ENCODE measurements at places on chromosomes 12 and 14.

DNA sequence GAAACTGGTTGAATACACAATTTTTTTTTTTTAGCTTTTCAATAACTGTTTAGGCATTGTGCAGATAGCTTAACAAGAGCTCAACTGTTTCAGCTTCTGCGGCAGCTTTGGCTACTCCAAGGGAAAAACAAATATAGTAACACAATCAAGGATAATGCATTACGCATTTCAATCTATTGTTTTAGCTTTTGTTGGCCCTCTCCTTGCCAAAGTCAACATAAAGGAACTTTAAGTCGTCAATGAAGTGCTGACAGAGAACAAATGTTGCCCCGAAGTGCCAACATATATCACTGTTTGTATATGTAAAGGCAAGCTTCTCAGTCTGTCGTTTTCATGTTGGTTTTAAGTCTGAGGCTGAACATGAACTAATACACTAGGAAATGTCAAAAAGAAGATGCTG, 1087.4 kb upstream of the FLRT2 start:
- DNase-seq, result no peak

GRCh38 chr12:121748571-121749265, 36.2 kb downstream of the TMEM120B start:
- no peak for DNase-seq

DNA sequence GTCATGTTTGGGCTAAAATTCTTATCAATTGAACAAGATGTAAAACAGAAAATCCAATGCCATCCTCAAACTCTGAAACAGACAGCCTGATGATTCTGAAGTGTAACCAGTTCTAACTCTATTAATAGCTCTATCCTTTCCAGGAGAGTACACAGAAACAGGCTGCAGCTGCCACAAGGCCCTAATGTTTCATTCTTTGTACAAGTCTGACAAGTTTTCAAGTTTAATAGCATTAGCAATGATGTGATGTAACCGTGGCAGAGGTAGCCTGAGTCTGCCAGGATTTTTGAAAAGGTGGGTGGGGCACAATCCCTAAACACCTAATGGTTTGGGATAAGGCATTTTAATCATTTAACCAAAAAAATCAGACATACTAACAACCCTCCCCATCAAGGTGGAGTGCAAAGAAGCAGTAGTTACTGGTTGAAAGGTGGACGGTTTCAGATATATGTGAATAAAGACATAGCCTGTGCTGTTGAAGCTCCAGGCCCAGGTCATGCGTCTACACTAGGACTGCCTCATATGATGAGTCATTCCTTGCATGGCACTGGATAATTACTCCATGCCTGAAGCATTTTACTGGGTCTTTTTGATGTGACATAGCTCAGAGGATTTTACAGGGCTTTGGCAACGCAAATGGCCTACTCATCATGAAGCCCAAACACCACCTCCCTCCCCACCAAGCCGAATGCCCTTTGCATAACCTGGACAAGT, 145.1 kb upstream of the GRIP1 start:
- no peak for DNase-seq

DNA sequence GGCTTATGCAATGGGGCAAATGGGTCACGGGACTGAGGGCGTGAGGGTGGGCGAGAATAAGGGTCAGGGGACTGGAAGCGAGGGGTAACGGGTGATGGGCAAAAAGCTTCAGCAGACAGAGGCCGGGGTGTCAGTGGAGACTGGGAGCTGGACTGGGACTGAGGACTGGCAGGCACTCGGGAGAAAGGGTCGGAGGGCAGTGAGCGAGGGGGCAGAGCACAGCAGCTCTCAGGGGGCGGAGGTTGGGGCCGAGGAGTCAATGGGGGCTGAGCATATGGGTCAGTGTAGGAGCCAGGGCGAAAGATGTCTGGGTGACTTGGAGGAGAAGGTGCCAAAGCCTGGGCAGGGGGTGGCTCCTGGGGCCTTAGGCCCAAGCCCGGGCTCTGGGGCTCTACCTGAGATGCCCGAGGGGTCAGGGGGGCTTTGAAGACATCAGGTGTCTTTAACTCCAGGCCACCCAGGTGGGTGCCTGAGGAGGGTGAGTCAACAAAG, 20.2 kb downstream of the KMT2D start:
- no peak for DNase-seq

DNA sequence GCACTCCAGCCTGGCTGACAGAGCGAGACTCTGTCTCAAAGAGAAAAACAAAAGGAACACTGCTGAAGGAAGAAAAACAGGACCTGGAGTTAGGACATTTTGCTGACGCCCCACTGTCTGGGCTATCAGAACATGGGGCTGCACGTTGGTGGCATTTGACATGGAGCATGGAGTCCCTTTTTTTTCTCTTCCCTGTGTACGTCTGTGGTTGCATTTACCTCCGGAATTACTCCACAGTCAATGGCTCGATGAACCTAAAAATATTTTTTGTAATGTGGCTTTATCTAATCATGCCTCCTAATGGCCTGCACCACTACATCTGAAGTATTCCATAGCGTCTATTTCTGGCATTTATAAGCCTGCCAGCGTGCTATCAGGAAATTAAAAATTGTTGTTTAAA, 30.7 kb downstream of the TESC start:
- no peak for DNase-seq

DNA sequence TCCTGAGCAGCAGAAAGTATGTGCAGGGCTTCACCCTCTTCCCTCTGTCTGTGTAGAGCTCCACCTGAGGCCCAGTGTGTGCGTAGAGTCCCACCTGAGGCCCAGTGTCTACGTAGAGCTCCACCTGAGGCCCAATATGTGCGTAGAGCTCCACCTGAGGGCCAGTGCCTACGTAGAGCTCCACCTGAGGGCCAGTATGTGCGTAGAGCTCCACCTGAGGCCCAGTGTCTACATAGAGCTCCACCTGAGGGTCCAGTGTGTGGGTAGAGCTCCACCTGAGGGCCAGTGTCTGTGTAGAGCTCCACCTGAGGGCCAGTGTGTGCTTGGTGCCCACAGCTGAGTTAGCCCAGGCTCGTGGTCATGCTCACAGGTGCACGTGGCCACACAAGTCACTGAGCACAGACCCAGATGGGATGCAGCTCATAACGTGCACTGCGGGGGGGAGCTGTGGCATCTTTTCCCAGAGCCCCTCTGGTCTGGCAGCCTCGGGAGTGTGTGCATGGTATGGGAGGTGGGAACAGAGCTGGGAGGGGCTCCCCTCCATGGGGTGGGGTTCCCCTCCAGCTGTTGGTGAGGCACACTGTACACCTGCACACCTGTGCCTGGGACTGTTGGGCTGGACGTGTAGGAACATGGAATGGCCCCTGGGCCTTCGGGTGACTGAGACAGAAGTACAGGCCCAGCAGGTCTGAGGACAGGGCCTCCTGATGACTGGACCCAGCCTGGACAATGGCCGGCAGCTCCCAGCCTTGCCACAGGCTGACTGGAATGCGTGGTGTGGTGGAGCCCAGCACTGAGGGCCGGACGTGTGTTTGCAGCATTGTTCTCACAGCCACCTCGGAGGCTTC, 20.1 kb downstream of the PACS2 start:
- DNase-seq, result no peak

GRCh38 chr14:102644523-102644922, 52.1 kb downstream of the RCOR1 start:
- DNase-seq, result no peak

DNA sequence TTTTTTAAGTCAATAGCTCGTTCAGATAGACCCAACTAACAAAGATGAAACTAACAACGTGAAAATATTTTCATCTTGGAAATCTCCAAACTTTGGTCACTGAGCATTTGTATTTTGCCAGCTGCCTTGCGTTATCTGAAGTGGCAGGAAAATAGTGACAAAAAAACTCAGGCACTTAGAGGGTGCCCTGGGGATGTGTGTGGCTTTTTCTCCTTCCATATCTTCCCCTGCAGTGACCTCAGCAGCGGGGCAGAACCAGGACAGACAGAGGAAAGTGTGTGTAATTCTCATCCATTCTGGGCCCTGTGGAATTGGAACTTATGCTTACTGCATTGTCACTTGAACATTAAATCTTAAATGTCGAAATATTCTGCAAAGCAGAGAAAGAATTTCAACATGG, 152.0 kb downstream of the BCAT1 start:
- no peak for DNase-seq

GRCh38 chr12:95607642-95608041, 56.4 kb upstream of the USP44 start:
- no peak for DNase-seq

GRCh38 chr12:93467351-93468007, at the start of gene MRPL42:
TSS of gene MRPL42 (plus strand) at chr12:93467514. CDS start at chr12:93469286, 1,772 bp downstream.
- DNase-seq, result peak; percentile 98

- peak; percentile 80 for DNase-seq
Measured at GRCh38 chr12:120640861-120641833, 721 bp downstream of the CABP1 start.

GRCh38 chr14:25122211-25122610, 72.3 kb upstream of the STXBP6 start:
- DNase-seq, result no peak

DNA sequence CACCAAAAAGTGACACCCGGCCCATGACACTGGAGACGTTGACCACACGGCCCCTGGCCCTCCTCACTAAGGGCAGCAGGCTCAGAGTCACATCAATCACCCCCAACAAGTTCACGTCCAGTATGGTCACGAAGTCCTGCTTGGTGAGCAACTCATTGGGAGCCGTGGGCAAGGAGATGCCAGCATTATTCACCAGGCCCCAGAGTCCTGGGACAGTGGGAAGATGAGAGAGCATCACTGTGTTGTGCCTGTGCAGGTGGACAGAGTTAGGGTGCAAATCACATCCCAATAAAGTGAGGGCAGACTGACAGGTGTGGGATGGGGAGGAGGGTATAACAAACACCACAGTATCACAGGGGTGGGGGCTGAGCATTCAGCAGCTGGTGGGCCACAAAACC, 2.5 kb downstream of the RDH16 start:
- DNase-seq, result no peak

GRCh38 chr12:91781114-91781513, 364.5 kb downstream of the BTG1 start:
- DNase-seq, result no peak

GRCh38 chr14:21093018-21093417, 5.4 kb downstream of the ZNF219 start:
- no peak for DNase-seq

GRCh38 chr12:10160617-10161385, 11.1 kb downstream of the OLR1 start:
- no peak for DNase-seq

DNA sequence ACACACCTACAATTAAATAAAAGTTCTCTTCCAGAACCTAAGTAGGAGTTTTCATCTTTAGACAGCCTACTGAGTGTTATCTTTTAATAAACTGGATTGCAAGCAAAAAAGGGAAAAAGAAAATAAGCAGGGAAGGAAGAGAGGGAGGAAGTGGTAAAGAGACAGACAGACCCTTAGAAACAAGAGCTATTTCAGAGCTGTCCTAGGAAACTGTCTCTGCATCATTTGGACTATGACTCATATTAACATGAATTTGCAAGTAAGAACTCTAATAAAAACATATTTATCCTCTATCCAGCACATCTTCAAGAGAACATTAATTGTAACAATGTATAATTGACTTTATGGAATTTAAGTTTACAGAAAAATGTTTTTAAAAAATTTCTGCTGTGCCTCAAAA, 438.8 kb upstream of the USP15 start:
- DNase-seq, result no peak

GRCh38 chr14:96204151-96205058, at the start of gene BDKRB2:
TSS of gene BDKRB2 (plus strand) at chr14:96204839. CDS start at chr14:96237108, 32,269 bp downstream.
- no peak for DNase-seq

DNA sequence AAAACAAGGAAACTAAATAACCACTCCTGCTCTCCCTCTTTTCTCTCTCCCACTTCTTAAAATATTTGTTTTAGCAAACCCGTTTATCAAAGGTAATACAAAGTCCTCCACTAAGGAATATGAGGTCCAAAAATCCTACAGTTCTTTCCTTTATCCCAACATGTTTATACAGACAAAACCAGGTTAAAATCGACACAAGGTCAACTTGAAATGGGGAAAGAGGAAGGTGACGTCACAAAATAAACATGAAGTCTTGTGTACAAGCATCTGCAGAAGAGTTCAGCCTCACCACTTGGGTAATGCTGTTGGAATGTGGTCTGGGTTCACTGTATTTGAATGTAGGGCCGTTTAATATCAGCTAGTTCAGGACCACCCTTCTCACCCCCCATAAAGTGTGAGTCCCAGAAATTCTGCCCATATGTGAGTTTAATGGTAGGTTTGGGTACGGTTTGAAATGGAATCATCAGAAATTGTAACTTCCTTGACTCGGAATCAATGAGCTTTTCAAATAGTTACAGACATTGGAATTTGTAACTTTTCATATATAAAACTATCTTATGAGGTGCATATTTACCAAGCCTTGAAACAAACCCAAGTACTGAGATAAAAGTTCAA, 120.0 kb upstream of the SLC38A2 start:
- no peak for DNase-seq

GRCh38 chr12:32502693-32503502, 103.5 kb downstream of the FGD4 start:
- DNase-seq, result no peak

DNA sequence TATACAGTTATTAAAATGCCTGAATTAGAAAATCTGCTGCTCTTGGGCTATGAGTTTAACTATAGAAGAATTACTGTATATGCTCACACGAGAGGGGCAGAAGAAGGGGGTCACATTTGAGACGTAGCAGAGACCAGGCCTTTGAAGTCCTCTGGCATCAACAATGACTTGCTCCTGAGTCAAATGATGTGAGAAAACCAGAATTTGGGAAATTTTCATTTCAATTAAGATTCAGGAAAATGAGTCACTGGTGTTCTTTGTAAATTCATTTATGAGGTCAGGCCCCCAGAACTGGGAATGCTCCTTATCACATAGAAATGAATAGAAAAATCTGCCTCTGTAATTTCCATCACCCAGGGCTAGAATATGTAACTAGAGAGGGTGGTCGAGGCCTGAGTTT, 92.9 kb downstream of the APAF1 start:
- DNase-seq, result no peak

DNA sequence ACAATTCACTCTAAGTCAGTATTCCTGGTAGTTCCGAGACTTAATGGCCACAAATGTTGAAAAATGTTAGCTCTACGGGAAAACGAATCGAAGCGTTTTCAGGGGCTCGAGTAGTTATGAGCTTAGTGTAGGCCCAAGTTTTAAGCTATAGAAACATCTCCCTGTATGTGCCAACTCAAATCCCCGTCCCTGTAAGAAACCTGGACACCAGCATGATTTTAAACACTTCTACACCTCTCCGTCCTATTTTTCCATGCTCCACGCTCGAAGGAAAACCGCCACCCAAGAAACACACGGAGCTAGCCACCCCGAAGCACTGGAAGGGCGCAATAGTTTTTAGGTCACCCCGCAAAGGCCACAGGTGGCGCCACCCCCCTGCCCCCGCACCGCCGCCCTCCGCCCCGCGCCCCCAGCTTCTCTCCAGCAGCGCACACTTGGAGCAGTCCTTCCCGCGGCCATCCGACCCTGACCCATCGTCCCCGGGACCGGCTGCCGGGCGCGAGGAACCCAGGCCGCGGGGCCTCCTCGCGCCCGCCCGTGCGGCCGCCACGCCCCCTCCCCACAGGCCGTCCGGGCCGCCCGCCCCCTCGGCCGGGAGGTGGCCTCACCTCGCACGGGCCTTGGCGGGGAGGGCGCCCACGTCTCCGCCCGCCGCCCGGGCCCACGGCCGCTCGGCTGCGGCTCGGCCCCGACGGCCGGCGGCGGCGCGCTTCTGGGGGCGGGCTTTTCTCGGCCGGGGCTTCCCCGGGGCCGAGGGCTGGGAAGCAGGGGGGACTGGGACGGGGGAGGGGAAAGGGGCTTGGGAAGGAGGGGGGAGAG, 522 bp downstream of the R3HDM2 start:
- peak; percentile 83 for DNase-seq
